ENCODE measurements at places on chromosomes 6 and 20.

- no peak for DNase-seq
Measured at GRCh38 chr20:23266530-23267398, 83.8 kb upstream of the NXT1 start.

DNA sequence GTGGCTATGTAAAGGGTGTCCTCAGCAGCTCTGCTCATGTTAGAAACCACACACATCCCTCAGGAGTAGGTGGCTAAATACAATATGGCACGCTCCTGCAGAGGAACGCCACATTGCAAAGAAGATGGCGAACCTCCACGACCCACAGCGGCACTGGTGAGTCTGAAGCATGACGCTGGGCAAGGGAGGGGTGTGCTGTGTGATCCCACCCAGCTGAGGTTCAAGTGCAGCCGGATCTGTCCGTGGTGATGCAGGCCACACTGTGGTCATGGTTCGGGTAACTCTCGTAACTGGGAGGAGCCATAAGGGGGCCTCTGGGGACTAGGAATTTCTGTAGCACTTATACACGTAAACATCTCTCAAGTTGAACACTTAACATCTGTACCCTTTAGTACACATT is 23.4 kb upstream of the APMAP start:
- no peak for DNase-seq

DNA sequence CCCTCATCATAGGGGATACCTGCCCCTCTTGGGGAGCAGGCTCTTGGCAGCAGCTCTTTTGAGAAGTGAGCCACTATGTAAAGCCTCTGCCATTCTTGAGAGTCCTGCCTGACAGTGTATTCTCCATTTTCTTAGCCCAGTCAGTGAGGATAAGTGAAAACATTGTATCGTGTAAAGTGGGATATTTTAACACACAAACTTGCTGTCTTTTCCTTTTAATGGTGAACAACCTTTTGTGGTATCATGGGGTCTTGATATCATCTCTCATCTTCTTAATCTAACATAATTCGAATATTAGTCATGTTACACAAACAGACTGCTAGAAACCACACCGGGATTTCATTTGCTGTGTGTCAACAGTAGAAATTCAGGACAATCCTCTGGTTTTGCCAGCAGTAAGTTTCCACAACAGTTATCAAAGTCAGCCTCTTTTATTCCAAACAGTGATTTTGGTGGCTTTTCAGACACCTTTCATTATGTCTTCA is 136.2 kb downstream of the HIVEP1 start:
- no peak for DNase-seq

GRCh38 chr6:31621320-31621939 is 915 bp downstream of the PRRC2A start:
- no peak for DNase-seq

DNA sequence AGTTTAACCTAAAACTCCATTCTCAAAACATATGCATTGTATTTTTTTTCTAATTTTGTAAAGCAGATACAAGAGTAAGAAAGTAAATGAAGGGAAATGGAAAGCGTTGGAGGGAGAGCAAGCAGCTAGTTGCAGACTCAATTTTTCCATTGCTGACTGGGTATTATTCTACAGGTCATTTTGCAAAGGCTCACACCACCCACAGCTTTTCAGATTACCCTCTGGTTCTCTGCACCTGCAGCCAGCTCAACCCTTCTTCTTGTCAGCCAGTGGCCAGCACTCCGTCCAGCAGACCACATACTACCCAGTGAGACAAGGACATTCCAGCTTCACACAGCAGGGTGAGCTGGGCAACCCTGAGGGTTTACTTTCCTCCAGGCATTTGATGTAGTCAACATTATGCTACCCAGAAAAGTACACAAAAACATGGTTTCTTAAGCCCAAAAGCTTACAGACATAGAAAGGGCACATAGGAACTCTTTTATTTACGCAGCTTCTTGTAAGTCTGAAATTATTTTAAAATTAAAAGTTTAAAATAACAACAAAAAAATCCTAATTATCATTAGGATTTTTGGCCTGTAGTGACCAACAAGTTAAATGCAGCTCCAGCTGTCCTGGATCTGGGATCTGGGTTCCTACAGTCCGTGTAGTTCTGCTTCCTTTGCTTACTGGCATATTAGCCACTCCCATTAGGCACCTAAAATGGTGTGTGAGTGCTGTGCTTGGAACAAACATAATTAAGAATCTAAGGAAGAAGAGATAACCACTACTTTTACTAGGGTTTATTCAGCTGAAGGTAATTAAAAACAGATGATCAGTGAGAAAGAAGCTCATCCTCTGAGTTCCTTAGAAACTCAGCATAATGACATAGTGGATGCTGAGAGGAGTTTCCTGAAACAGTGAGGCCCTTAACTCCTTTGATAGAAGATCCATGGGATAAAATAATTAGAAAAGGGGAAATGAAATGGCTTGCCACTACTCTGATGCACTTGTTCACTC is 185.3 kb downstream of the PKHD1 start:
- DNase-seq, result no peak

- no peak for DNase-seq
Measured at GRCh38 chr20:52405417-52405816, 213.8 kb upstream of the ZFP64 start.

- DNase-seq, result no peak
Measured at GRCh38 chr20:40916276-40916675, 112.3 kb upstream of the TOP1 start.

- no peak for DNase-seq
Measured at GRCh38 chr6:43062818-43063217, 3.4 kb downstream of the KLC4 start.

GRCh38 chr6:69719602-69720193 is 77.1 kb downstream of the LMBRD1 start:
- DNase-seq, result no peak

GRCh38 chr6:8334113-8334512 is 101.2 kb downstream of the SLC35B3 start:
- DNase-seq, result no peak

DNA sequence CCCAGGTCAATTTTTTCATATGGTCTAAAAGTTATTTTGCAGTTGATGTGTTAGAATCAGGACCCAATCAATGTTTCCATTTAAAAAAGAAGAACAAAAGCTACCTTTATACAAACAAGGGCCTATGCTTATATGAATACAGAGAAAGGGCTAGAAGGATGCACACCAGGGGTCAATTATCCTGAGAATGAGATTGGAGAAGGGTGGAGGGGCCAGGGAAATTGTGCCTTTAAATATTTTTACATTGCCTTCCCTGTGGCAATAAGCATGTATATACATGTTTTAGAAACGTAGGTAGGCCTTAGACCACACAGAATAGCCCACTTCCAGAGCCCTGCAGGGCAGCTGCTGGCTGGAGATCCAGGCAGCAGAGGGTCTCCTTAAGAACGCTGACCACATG is 12.7 kb downstream of the EXOC2 start:
- no peak for DNase-seq

GRCh38 chr6:95169775-95170174 is 407.6 kb upstream of the MANEA start:
- no peak for DNase-seq

DNA sequence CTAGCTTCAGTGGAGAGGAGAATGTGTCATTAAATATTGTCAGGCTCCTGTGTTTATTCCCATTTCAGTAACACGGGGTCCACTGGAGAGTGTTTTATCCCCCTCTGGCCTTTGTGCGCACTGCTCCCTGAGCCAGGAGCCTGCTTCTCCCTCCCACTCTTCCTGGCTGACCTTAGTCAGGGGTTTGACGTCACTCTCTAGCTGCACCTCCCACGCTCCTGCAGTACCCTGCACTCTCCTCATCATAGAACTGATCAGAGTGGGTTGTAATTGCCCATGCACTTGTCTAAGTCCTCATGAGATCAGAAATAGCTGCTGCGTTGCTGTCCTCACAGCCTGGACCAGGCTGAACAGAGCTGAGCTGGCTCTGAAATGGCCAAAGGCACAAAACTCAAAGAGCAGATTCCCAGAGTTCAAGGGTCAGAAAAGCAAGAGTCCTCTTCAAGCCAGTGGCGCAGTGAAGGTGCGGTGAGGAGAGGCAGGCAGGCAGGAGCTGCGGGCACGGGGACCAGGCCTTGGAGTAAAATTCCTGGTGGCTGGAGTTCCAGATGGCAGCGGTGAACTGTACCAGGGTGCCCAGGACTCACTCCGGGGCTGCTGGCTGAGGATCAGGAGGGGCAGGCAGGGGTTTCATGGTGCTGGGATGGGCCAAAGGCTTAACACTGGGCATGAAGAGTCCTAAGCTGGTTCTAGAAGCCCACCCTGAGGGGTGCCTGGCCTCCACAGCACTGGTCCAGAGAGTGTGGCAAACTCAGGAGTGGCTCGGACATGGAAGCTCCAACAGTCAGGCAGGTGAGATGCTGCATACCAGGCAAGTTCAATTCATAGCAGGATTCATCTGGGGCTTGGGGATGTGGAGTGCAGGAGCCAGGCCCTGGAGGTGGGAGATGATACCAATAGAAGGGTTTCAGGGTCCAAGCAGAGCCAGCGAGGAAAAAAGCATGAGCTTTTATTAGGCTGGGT is 170.9 kb downstream of the SCP2D1 start:
- no peak for DNase-seq

DNA sequence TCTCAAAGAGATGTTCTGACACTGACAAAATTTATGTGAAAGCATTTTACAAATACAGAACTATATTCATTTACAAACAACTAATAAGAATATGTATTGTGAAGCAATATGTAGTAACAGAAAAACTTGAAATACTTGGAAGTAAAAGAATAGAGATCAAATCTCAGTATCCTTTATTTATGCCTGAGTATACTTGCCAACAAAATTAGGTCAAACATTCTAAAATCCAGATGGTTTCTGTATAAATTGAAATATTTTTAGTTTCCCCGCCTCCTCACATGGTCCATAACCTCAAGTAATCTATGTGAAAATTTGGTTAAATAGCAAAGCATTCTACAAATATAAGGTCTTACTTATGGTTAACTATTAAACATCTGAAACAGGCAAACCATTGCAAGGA is 545.4 kb downstream of the EYS start:
- no peak for DNase-seq

- DNase-seq, result no peak
Measured at GRCh38 chr6:144712541-144712940, 427.4 kb downstream of the UTRN start.

GRCh38 chr6:64482631-64483030 is 847.0 kb downstream of the PHF3 start:
- DNase-seq, result no peak

- no peak for DNase-seq
Measured at GRCh38 chr6:144131248-144131709, 19.0 kb upstream of the STX11 start.

DNA sequence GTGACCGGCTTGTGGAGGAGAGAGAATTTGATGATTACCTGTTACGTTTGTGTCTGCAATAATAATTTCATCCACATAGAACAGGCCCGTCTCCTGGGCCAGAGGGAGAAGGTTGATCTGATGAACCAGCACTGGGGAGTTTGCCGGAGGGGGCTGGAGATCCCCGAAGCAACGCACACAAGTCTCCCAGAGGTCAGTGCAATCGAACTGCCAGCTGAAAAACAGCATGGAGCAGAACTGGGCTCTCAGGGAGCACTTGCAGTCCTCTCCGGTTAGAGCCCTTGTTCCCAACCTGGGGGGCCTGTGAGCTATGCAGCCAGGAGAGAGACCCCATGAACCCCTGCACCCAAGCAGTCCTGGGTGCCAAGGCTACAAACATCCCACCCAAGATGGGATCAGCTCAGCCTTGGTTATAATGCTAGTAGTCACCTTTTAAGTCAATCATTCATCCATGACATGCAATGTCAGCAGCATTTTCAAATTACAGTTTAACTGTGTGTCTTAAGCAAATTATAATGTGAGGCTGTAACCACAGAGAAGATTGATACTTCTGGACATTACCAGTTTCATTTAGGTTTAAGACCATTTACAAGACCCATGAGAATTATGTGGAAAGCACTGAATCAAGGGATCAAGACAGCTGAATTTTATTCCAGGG is 34.2 kb downstream of the PKHD1 start:
- no peak for DNase-seq

DNA sequence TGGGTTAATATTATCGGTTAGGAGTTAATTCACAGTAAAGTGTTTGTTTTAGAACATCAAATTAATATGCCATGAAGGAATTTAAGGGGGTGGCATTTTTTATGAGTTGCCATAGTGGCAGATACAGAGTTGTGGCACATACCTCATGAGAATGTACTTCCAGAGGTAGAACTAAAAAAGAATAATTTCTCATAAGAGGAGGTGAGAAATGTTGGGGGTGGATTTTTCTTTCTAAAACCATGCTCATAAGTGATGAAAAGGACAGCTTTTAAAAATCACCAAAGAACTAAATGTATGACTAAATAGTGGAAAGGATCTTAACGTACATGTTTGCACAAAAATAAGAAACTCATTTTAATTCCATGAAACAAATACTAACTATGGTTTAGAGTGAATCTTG is 58.7 kb downstream of the SHLD1 start:
- DNase-seq, result no peak

DNA sequence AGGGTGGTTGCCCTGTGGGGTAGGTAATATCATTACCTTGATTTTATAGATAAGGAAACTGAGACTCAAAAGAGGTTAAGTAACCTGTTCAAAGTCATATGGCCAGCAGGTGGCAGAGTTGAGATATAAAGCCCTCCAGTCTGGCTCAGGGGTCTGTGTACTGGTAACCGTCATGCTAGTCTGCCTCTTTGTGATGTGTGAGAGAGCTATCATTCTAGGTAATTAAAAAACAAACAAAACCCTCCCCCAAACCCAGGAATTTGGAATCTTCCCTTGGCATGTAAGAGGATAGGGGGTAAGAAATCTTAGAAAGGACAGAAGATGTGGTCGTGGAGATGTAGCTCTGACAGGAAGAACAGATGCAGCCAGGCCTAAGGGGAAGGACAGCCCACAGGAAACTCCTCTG is 206.0 kb downstream of the CDC5L start:
- DNase-seq, result peak; percentile 51
